ENCODE measurements at places on chromosomes 2 and 18.

DNA sequence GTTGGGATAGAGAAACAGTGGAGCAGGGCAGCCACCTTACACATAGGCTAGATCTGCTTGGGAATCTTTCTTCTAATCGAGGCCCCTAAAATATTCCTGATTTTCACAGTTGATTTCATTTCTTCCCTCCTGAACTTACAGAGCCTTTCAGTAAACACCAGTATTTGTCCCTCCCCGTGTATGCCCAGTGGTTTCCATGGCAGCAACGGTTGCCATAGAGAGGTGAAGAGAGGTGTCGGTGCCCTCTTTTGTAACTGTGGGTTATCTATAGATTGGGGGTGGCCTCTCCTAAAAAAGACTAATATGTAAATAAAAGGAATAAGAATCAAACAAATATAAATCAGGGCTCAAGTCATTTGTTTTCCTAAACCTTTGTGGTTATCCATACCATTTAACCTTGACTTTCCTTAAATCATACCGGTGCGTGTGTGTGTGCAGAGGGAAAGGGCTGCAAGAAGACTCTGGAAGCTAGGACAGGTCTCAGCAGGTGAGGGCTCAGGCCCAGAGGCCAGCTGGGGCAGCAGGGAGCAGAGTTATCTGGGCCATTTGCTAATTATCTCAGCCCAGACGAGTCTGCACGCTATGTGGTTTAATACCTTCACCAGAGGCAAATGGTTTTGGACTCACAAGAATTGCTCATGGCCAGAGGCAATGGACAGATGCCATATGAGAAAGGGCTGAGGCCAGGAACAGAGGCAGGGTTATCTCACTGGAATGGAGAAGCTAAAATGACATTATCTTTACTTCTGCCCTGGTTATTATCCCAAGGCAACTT, 35.5 kb downstream of the LIPG start:
- DNase-seq: no peak

- no peak for DNase-seq
Observed at GRCh38 chr2:11236335-11236734, 81.1 kb downstream of the SLC66A3 start.

DNA sequence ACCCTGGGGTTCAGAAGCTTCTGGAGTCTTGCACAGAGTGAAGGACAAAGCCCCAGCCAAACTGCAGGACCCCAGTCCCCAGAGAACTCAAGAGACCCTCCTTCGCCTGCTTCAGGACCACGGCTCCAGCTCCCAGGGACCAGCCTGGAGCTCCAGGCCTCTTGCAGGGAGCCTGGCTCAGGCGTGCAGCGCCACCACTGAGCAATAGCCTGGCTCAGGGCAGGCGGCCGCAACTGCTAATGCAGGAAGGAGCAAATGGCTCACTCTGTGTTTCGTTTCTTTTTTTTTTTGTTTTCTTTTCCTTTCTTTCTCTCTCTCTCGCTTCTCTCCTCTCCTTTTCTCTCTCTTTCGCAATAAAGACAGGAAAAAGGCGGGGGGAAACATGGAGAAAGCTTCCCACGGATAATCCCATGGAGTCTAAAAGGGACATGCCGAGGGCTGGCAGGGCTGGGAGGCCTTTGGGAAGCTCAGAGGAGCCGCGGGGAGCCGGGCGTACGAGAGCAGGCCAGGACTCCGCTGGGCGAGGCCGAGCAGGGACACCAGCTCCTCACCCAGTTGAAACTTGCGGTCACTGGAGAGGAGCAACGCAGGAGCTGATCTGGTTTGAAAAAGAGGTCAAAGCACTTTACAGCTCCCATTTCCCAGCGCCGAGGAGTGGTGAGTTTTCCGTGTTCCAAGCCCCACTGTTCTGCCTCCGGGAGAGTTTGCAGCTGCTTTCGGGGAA, 244.8 kb downstream of the TWIST2 start:
- DNase-seq: no peak

DNA sequence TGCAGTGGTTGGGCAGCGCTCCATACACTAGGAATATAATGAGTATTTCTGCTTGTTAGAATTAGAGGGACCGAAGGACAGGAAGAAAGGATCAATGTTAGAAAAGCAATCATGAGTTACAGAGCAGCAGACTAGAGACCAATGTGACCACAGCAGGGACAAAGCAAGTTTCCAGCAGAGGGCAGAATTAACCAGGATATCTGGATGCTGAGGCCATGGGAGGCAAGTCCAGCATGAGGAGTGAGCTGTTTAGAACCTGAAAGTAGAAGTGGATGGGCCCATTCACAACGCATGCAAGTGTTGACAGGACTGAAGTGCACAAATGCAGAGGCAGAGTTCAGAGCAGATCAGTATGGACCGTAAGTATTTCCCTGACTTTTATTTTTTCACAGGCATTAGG, 910.4 kb upstream of the GYPC start:
- peak; percentile 1 for DNase-seq

DNA sequence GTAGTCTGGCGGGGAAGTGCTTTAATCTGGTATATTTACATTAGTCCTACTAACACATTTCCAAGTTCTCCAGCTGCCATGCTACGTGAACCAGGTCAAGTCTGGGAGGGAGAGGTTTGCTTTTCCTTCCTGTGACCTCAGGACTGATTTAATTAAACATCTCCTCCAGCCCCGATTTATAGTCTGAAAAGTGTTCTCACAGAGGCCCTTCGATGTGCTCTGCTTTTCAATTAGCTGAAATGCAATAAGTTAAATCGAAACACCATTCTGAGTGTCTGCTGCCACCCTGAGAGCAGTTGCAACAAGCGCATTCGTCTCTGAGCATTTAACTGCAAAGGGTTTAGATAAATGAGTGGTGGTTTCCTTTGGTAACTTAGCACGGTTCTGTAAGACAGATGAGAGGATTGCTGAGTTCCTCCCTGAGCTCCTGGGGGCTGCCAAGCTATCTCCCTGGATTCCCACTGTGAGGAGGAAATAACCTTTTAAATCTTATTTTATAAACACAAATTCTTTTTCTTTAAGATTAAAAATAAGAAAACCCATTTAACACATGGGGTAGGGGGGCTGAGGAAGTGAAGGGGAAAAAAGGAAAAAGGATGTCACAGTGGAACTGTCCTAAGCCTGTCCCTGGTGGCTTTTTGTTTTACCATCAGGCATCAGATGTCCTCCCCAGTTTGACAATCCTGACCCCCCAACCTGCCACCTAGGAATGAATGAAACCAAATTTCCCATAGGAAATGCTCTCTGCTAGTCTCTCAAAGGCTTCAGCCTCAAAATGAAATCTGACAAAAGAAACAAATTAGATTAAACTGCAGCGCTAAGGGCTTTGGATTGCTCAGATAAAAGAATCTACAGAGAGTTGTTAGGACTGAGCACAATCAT, 56.5 kb upstream of the CREB1 start:
- DNase-seq: peak; percentile 38

DNA sequence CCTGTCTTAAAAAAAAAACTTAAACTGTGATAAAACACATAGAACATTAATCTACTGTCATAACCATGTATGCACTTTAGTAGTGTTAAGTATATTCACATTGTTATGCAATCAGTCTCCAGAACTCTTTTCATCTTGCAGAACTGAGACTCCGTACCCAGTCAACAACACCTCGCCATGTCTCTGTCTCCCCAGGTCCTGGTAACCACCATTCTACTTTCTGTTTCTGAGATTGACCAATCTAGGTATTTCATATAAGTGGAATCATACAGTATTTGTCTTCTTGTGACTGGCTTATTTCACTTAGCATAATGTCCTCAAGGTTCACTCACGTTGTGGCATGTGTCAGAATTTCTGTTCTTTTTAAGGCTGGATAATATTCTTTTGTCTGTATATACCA, 290.8 kb upstream of the CXCR4 start:
- no peak for DNase-seq

- DNase-seq: no peak
Observed at GRCh38 chr18:63095768-63096167, 223.8 kb downstream of the BCL2 start.

- DNase-seq: no peak
Observed at GRCh38 chr2:9167718-9168657, 38.6 kb upstream of the ASAP2 start.

- no peak for DNase-seq
Observed at GRCh38 chr18:8607776-8608742, 1.2 kb upstream of the RAB12 start.

DNA sequence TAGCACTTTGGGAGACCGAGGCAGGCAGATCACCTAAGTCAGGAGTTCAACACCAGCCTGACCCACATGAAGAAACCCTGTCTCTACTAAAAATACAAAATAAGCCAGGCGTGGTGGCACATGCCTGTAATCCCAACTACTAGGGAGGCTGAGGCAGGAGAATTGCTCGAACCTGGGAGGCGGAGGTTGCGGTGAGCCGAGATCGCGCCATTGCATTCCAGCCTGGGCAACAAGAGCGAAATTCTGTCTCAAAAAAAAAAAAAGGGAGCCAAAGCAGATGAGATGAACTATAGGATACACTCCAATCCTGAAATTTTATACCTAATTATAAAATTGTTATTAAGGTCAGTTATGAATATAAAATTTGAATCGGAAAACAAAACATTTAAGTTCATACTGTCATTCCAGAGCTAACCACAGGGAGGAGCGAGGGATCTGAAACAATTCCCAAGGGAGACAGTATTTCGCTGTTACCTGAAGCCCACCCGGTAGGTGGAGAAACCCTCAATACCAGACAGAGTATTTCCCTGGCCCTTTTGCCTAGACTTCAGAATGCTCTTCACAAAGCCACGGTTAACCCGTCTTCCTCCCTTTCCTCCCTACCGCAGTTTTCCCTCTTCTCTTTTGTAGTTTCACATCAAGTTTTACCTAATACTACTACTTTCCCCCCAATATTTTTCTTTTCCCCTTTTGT, 1.4 kb downstream of the PPM1G start:
- no peak for DNase-seq

DNA sequence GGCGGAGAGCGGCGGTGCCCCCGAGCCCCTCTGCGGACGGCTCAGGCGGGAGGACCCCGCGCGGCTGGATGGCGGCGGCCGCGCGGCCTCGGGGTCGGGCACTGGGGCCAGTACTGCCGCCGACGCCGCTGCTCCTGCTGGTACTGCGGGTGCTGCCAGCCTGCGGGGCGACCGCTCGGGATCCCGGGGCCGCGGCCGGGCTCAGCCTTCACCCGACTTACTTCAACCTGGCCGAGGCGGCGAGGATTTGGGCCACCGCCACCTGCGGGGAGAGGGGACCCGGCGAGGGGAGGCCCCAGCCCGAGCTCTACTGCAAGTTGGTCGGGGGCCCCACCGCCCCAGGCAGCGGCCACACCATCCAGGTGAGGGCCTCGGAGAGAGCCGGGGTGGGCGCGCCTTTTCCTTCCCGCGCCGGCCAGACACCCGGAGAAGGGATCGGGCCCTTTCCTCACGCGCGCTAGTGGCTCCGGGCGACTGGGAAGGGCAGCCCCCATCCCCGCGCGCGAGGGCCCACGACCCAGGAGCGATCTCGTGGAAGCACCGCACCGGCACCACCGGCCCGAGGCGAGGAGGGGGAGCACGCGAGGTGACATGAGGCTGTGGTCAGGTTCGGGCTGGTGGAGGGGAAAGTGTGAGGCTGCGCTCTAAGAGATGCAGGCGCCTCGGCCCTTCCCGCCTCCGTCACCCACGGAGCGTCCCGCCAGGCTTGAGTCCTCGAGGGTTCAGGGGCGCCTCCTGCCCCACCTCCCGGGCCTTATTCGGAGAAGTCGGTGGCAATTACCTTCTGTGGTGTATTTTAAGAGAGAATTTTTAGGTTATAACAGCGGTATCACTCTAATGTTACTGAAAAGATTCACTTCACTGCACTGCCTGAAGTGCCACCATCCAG, 607 bp downstream of the LAMA3 start:
- DNase-seq: no peak

DNA sequence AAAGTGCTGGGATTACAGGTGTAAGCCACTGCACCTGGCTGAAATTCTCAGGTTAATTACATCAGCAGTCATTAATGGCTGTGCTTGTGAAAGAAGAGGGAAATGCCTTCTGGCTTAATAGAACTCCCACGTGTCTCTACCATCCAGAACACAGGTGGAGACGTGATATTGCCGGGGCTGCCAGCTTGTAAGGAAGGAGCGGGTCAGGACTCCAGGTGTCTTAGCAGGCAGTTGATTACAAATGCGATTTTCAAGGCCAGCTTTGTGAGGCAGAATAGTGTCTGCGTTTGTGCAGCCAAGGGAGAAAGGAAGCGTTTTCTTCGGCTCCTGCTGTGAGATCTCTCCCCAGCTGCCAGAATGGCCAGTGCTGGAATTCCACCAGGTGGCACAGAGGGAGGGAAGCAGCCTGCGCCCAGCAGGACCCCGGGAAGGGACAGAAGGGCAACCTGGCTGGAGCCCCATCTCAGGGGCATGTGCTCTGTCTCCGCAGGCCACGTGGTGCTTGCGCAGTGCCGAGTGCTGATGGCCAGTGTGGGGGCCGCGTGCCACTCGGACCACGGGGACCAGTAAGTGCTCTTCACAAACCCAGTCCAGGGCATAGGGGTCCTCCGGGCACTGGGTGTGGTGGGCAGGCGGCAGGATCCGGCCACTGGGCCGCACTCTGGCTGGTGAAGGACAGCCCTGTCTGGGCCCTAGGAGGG, 3.7 kb upstream of the ESPNL start:
- DNase-seq: no peak

DNA sequence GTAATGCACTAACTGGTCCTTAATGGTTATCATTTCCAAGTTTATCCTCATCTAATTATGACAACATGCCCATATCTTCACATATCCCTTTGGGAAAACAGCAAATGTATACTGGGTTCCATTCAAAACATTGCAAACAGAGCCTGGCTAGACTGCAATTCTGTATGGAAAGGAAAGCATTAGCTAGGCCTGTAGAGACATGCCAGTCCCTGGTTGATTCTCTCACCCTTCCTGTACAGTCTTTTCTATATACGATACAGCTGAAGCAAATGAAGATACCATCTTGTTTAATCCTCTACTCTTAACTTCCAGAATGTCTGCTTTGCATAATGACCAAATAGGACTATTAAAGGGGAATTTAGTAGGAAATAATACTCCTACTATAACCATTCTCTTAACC, 294.4 kb upstream of the MC4R start:
- DNase-seq: no peak

DNA sequence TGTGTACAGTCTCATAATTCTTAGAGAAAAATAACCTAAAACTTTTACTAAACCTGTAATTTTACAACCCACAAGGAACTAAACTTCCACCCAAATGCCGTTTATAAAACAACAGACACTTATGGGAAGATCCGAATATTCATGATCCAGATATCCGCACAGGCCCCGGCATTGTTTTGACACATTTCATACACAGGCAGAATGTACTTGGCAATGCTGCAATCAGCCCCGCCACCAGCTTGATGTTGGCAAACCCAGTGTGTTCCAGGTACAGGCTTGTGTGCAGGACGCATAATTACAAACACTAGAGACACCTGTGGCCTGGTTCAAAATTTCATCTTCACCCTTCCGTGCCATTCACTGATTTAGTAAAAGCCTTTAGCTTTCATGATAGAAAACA, 393.0 kb upstream of the SALL3 start:
- no peak for DNase-seq

DNA sequence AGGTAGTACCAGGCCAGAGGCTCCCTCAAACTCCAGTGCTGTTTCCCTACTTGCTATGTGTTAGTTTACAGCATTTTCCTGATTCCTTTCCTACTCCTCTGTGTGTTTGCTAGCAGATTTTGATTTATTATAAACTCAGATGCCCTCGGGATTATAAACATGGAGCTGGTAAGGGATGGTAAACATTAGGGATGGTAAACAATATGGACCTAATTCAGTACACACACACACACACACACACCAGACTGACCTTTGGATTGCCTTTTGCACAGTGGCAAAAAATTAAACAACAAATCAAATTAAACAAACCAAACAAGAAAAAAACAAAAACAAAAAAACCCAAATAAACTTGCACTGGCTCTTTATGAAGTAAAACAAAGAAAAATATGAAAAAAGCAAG, 55.4 kb upstream of the ACVR1 start:
- DNase-seq: no peak

GRCh38 chr2:119914266-119914665, 98.6 kb upstream of the EPB41L5 start:
- DNase-seq: no peak

Data from CD4-positive, alpha-beta T cell treated with Interferon alpha-2 for 1 hour (primary cell).